ENCODE measurements at places on chromosomes 1 and 21.

DNA sequence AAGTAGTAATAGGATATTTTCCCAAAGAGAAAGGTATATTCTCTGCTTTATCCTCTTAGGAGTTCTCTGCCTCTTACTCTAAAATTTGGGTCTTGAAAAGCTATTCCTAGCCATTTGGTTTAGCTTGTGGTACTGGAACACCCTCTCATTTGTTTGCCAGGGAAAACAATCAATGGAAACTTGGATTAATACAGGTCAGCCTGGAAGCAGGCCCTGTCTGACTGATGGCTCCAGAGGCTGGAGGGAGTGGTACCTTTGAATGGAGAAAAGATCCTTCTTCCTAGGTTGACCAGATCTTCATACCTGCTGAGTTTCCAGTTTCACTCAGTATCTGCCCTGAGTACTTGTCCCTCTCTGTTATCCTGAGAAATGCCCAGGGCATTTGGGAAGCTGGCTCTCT is 31.7 kb upstream of the IKBKE start:
- no peak for DNase-seq

- no peak for DNase-seq
These were observed 36.2 kb upstream of the LRRC8C start for GRCh38 chr1:89596698-89597097.

GRCh38 chr1:187848321-187848720 is 1019.6 kb downstream of the PLA2G4A start:
- no peak for DNase-seq

- no peak for DNase-seq
These were observed 8.1 kb upstream of the MMP23B start for GRCh38 chr1:1623631-1624442.

- no peak for DNase-seq
These were observed 34.7 kb downstream of the PLPPR5 start for GRCh38 chr1:98969798-98970490.

DNA sequence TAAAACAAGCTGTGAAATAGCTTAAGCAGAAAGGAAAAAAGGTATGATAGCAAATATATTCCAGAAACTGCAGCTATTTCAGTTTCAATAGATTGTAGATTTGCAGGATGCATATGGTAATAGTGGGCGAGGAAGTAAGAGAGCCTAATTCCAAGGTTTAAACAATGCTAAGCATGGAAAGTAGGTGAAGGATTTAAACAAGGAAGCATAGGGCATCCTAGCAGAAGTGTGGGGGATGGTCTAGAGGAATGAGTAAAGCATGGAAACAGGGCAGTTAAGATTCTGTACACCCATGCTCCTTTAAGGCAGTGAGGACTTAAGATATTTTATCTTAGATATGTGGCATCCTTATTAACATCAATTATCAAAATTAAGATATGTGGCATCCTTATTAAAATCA is 2.6 kb downstream of the IVNS1ABP start:
- no peak for DNase-seq

- no peak for DNase-seq
These were observed 39.6 kb downstream of the NUF2 start for GRCh38 chr1:163361123-163361934.

- no peak for DNase-seq
These were observed 22.5 kb downstream of the DPH5 start for GRCh38 chr1:101003012-101003650.

- no peak for DNase-seq
These were observed 436.8 kb downstream of the PTPRU start for GRCh38 chr1:29673228-29673500.

DNA sequence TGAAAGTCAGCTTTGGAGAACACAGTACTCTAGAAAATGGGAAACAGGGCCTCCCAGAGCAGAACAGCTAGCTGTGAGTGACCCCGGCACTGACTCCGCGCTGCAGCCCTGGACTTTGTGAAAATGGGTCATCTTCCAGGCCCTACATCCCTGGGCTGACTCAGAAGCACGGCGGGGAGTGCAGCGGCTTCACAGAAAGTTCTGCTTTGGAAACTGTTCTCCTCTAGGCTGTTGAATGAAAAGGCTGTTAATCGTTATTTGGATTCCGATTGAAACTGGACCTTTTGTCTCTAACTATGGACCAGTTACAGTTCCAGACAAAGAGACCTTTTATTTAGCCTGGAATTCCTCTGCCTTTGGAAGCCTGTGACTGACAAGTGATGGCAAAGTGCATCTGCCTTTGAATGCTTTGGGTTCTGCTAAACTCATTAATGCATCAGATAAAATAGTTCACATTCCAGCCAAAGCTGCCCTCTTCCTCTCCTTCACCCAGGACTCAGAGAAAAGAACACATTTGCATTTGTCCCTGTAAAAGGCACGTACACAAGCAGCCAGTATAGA is 144.9 kb upstream of the HOOK1 start:
- no peak for DNase-seq

DNA sequence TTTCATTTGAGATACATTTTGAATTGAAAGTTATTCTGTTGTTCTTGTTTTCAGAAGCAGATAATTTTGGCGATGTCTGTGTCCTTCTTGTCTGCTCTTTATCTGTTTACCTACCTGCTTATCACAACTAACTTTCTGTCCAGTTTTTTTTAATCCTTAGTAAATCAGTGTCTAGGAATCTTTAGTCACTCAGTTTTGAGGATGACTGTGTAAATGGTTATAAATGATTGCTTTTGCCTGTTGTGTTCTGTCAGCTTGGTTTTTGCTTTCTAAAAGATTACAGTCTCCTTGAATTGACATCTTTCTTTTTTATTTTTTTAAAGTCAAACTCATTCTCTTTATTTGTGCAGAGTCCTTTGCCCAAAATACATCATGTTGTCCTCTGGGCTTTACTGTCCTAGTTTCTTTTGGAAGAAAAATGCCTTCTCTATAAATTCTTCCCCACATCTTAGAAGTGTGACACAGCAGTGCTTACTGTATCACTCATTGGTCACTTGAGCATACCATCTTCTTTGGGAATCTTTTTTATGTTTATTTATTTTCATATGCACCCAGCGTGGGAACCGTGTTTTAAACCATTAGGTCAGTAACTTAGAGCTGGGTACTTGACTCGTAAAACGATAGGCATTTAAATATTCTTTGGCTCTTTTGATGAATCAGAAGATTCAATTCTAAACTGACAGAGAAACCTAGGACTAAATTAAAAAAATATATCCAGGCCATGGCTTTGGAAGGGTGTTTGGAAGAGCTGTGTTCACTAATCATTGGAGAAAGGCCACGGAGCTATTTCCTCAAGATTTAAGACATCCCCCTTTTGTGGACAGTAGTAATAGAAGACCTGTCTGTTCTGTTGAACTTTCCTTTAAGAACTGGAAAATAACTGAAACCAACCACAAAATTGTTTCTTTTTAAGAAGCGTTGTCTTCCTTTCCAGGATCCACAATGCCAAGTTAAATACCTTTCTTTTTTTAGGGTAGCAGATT is 20.9 kb downstream of the LAMC1 start:
- DNase-seq: no peak

DNA sequence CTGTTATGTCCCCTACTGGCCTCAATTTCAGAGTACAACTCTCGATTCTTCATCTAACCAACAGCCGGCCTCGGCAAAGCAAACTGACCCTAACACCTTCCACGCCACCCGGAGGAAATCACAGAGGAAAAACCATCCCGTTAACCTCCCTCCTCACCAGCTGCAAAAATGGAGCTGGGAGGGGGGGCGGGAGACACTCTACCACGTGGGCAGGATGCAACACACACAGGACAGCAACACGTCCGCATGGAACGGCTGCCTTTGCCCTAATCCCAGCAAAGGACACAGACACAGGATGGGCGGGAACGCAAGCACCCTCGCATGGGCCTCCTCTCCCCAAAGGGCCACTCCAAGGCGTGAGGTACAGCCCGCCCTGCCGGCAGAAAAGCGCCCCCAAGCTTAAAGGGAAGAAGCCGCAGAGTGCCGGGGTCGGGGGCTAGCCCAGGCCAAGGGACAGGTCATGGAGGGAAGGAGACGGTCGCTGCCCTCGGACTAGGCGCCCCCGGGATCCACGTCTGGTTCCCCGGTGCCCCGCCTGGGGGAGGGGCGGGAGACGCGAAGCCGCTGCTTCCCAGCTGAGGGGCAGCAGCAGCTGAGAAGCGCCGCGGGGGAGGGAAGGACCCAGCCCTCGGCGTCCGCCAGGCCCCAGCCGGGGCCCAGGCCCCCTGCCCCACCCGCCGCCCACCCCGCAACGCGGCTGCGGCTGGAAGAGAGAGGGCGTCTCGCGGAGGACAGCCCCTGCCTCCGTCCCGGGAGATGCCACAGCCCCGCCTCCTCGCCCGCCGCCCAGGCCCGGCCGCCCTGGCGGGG is 590 bp downstream of the FOXJ3 start:
- DNase-seq: peak; percentile 43

DNA sequence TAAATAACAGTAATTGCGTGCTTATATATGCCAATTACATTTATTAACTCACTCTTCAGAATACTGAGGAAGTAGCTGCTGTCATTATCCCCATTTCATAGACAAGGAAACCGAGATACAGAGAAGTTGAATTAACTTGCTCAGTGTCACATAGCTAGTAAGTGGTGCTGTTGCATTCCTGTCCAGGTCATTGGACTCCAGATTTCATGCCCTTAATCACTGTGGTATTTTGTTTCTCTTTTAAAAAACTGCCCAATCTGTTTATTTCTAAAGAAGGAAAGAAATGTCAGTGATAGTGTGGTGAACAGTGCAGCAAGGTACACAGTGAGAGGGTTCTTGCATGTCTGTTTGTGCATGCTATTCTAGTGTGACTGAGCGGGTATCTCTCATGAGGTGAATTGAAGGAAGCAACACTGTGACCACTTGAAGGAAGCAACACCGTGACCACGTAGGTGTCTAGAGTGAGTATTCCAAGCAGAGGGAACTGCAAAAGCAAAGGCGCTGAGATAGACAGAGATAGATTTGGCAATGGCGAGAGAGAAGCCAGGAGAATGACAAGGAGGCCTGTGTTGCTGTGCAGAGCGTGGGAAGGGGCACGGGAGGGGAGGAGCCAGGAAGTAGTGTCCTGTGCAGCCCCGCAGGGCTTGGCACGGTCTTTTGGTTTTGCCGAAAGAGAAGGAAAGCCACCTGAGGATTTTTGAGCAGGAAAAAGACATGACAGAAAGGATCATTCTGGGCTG is 95.9 kb downstream of the CAMTA1 start:
- DNase-seq: no peak

GRCh38 chr1:85571181-85571759 is 9.3 kb upstream of the CCN1 start:
- no peak for DNase-seq

DNA sequence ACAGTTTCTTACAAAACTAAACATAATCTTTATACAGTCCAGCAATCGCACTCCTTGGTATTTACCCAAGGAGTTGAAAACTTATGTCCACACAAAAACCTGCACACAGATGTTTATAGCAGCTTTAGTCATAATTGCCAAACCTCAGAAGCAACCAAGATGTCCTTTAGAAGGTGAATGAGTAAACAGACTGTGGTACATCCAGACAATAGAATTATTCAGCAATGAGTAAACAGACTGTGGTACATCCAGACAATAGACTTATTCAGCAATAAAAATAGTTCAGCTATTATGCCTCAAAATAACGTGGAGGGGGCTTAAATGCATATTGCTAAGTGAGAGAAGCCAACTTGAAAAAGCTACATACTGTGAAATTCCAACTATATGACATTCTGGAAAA is 87.0 kb upstream of the GALNT2 start:
- no peak for DNase-seq

DNA sequence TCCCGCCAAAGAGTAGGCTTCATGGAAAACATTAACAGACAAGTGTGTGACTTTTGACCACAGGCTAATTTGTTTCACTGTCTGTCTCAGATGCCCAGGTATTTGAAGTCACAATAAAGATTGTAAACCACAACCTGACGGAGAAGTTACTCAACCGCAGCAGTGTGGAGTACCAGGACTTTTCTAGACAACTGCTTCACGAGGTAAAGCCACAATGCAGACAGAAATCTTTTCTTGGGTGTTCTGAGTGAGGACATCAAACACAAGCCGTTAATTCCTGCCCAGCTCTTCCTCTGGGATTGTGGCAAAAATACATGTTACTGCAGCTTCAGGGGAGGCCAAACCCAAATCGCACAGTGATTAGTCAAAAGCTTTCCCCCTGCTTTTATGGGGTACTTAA is 31.0 kb downstream of the UMODL1 start:
- DNase-seq: no peak

DNA sequence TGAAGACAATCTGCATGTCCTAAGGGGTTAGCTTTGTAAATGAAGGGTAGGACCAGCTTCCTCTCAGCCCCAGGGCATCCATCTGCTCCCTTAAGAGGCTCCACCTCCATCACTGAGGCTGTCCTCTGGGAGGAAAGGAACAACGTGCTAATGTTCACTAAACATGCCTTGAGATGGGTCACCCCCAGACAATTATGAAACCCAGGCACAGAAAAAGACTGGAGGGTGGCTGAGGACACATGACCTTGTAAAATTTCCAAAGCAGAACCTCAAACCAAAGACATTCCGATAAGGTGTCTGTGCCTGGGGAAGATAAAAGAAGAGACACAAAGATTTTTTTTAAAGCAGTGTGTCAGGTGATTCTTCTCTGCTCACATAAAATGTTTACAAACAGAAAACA is 37.6 kb upstream of the ZNF124 start:
- DNase-seq: peak; percentile 64

GRCh38 chr1:24728982-24729381 is 16.3 kb upstream of the CLIC4 start:
- DNase-seq: no peak

DNA sequence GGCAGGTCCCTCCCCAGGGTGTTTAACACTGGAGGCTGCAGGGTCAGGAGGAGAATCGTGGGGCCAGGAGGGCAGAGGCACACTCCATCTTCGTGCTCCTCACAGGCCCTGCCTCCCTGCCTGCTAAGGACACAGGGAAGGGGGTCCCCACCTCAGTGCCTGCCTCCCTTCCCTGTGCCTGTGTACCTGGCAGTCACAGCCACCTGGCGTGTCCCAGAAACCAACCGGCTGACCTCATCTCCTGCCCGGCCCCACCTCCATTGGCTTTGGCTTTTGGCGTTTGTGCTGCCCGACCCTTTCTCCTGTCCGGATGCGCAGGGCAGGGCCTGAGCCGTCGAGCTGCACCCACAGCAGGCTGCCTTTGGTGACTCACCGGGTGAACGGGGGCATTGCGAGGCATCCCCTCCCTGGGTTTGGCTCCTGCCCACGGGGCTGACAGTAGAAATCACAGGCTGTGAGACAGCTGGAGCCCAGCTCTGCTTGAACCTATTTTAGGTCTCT is 623 bp upstream of the BGLAP start:
- no peak for DNase-seq

- DNase-seq: no peak
These were observed 144.2 kb upstream of the POGK start for GRCh38 chr1:166695115-166695514.

DNA sequence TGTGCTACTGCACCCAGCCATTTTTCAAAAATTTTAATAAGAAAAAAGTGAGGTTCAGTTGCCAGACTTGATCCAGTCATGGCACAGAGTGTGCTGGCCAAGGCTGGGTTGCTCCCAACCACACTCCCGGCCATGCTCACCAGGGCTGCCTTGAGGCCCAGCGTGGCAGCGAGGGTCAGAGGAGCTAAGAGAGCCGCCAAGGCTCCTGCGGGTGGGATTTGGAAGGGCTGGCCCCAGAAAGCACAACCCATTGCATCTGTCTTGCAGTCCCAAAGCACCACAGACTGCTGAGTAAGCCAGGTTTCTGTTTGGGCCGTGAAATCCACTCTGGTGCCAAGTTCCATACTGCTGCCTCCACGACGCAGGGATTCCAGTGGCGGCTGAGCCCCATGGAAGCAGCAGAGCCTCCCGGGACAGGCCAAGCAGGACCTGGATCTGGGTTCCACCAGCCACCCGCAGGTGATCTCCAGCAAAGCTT is 22.6 kb downstream of the ZBTB17 start:
- DNase-seq: no peak

- no peak for DNase-seq
These were observed 40.9 kb upstream of the PADI1 start for GRCh38 chr1:17163789-17164666.

GRCh38 chr1:53174971-53175913 is 21.4 kb upstream of the CPT2 start:
- no peak for DNase-seq
